ENCODE measurements at places on chromosomes 2 and 18. TPM values are rescaled to one million over a fixed set of nuclear protein-coding genes. Genes with fewer than 3 reads are reported as not detected.

- H3K36me3 ChIP-seq: no peaks in the 10 kb centered on the region
- H3K4me3 ChIP-seq: no peak overlapping the region
- no peaks in the 10 kb centered on the region for H3K27me3 ChIP-seq
Measured at GRCh38 chr18:8945514-8945913, 157.0 kb upstream of the NDUFV2 start.

DNA sequence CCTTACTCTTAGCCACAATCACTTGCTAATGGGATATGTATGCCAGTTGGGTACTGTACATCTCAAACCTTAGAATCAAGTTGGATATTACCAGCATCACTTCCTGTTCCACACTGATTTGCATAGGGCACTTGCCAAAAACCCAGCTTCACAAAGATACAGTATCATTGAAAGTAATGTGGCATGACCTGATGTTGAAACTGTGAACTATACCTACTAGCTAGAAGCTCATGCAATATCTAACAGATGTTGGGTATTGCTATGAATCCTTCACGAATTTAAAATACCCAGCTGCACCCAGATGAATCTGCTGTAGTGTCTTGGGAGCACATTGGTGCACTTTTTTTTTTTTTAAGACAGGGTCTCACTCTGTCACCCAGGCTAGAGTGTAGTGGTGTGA, 6.5 kb upstream of the STAMBP start:
- H3K4me3 ChIP-seq: no peak overlapping the region
- no peak for DNase-seq
- peaks cover 2% of the 10 kb centered on the region for H3K27me3 ChIP-seq
- no peak overlapping the region for H3K27ac ChIP-seq
- H3K4me1 ChIP-seq: no peaks in the 10 kb centered on the region
- no peaks in the 10 kb centered on the region for H3K36me3 ChIP-seq

GRCh38 chr2:95392730-95393455, 9.6 kb upstream of the FAHD2A start:
- no peaks in the 10 kb centered on the region for H3K36me3 ChIP-seq
- no peaks in the 10 kb centered on the region for H3K4me1 ChIP-seq
- no peak for DNase-seq
- no peak overlapping the region for H3K27ac ChIP-seq

BMP10 gene
- total RNA-seq: 0.31 TPM

CAPN14 gene
- 0.21 TPM for total RNA-seq

- H3K27me3 ChIP-seq: no peaks in the 10 kb centered on the region
- no peak overlapping the region for H3K4me3 ChIP-seq
- H3K36me3 ChIP-seq: no peaks in the 10 kb centered on the region
- DNase-seq: no peak
Measured at GRCh38 chr2:231617059-231617926, 24.6 kb downstream of the TEX44 start.

FAM161A gene
- 11.1 TPM for total RNA-seq

MEIS1 gene
- 158 TPM for total RNA-seq

DNA sequence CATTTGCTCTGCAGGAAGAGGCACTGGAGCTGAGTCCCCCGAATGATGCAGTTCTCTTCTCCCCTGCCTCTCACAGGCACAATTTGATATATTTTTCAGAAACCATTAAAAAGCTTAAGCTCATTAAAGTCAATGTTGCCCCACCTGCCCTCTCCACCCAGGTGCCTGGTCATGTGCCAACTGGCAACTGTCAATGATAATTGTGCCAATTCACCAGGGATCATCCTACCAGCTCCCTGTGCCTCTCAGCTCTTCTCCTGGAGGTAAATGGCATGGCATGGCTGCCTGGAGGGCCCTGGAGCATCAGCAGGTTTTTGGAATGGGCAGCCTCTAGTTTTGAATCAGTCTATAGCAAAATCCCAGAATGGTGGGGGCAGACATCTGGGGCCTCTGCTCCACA, 279.6 kb upstream of the ID2 start:
- no peaks in the 10 kb centered on the region for H3K36me3 ChIP-seq
- no peak overlapping the region for H3K27ac ChIP-seq
- H3K4me3 ChIP-seq: no peak overlapping the region
- no peaks in the 10 kb centered on the region for H3K27me3 ChIP-seq
- DNase-seq: no peak

DNA sequence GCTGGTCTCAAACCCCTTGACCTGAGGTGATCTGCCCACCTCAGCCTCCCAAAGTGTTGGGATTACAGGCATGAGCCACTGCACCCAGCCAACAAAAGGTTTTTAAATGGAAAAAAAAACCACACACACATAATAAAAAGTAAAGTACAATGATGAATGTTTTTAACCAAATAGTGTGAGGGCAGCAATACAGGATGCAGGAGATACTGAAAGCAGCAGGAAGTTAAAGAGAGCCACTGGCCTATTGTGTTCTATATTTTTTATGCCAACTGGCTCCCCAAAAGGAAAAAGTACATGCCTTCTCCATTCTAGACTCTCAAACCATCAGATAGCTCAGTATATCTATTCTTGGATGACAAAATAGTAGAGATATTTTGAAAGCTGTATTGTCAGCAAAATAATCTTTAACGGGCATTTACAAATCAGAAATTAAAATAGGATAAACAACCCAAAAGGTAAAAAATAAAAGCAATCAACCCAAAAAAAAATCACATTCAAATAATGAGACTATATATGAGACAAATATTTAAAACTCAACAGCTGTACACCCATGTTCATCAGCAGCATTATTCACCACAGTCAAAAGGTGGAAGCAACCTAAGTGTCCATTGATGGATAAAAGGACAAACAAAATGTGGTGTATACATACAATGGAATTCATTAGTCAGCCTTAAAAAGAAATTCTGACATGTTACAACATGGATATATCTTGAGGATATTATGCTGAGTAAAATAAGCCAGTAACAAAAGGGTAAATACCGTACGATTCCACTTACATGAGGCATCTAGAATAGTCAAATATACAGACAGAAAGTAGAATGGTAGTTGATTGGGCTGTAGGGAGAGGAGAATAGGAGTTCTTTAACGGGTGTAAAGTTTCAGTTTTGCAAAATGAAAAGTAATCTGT, 26.2 kb downstream of the GPATCH11 start:
- H3K27ac ChIP-seq: no peak overlapping the region
- H3K4me1 ChIP-seq: no peaks in the 10 kb centered on the region
- no peak for DNase-seq
- no peak overlapping the region for H3K4me3 ChIP-seq

IDH1 gene
- 160 TPM for total RNA-seq

DNA sequence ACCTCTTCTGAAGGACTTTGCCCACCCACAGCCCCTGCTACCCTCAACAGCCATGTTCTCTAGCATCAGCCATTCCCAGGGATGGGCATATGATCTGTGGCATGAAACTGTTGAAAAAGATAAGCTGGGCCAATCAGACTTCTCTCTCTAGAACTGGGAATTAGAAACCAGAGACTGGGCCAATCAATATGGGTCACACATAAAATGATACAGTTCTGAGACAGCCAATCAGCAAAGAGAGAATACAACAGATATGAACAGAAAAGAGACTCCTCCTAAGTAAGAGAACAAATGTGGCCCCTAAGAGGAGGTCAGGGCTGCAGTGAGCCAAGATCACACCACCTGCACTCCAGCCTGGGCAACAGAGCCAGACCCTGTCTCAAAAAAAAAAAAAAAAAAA, 2.1 kb downstream of the KIDINS220 start:
- no peak overlapping the region for H3K4me3 ChIP-seq
- no peak overlapping the region for H3K27ac ChIP-seq
- no peaks in the 10 kb centered on the region for H3K36me3 ChIP-seq
- H3K27me3 ChIP-seq: no peaks in the 10 kb centered on the region

GRCh38 chr18:75244351-75245313, 34.0 kb downstream of the TSHZ1 start:
- H3K36me3 ChIP-seq: no peaks in the 10 kb centered on the region
- no peak overlapping the region for H3K27ac ChIP-seq
- no peaks in the 10 kb centered on the region for H3K27me3 ChIP-seq
- DNase-seq: no peak
- peaks cover 40% of the 10 kb centered on the region for H3K4me1 ChIP-seq

- H3K27ac ChIP-seq: peak overlapping the region; percentile 2
- H3K27me3 ChIP-seq: no peaks in the 10 kb centered on the region
- peak; percentile 96 for DNase-seq
- H3K4me3 ChIP-seq: no peak overlapping the region
Measured at GRCh38 chr2:195559431-195559914, 97.6 kb upstream of the SLC39A10 start.

TMEM169 gene
- 0.63 TPM for total RNA-seq

ASB1 gene
- 34.9 TPM for total RNA-seq

DNA sequence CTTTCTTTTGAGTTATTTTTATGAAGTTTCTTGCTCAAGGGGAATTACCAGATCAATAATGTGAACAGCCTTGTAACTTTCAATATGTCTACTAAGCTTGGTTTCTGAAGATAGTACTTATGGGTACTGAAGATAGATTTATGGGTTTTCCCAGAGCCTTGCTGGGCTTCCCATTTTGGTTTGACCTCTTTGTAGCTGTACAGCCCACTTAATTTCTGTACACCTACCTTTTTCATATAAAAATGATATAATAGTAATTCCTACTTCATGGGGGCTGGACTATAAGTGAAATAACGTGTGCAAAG, 22.2 kb downstream of the IL1R2 start:
- H3K4me1 ChIP-seq: peaks cover 4% of the 10 kb centered on the region
- H3K4me3 ChIP-seq: no peak overlapping the region
- H3K27me3 ChIP-seq: no peaks in the 10 kb centered on the region
- no peaks in the 10 kb centered on the region for H3K36me3 ChIP-seq
- no peak for DNase-seq

- no peak overlapping the region for H3K4me3 ChIP-seq
- no peak overlapping the region for H3K27ac ChIP-seq
- no peaks in the 10 kb centered on the region for H3K4me1 ChIP-seq
- no peaks in the 10 kb centered on the region for H3K36me3 ChIP-seq
Measured at GRCh38 chr2:238459081-238459629, 32.4 kb downstream of the ASB1 start.

GFPT1 gene
- 72.6 TPM for total RNA-seq

DNA sequence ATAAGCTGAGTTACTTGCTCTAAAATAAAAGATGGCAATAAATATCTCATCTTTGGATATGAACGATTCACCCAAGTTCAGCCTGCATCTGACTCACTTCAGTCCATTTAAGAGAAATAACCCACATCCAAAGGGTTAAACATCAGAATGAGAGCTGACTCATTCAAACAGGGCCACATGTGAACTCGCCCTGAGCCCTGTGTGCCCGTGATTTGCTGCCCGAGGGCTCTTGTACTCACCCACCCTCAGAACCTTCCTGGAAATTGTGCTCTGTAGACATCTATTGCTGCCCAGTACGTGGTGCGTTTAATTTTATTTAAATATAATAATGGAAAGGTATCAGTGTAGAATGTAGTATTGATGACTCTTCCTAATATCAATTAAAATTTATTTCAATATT, 66.9 kb upstream of the RBM44 start:
- DNase-seq: no peak
- peak overlapping the region; percentile 22 for H3K27ac ChIP-seq
- H3K36me3 ChIP-seq: peaks cover 5% of the 10 kb centered on the region
- no peak overlapping the region for H3K4me3 ChIP-seq
- H3K27me3 ChIP-seq: no peaks in the 10 kb centered on the region

ATAD2B gene
- total RNA-seq: 29.5 TPM

DNA sequence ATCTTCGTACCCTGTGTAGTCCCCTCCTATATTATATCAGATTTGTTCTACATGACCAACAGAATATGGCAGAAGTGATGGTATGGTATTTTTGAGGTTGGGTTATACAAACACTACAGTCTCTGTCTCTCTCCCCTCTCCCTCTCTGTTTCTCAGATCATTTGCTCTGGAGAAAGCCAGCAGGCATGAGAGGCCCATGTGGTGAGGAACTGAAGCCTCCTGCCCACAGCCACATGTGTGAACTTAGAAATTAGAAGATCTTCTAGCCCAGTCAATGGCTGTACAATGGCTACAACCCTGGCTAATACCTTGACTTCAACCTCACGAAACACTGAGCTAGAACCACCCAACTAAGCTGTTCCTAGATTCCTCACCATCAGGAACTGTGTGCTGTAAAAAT, 250.6 kb downstream of the SMAD2 start:
- no peak overlapping the region for H3K27ac ChIP-seq
- H3K36me3 ChIP-seq: no peaks in the 10 kb centered on the region
- H3K4me1 ChIP-seq: no peaks in the 10 kb centered on the region
- no peak for DNase-seq
- H3K27me3 ChIP-seq: no peaks in the 10 kb centered on the region

DNA sequence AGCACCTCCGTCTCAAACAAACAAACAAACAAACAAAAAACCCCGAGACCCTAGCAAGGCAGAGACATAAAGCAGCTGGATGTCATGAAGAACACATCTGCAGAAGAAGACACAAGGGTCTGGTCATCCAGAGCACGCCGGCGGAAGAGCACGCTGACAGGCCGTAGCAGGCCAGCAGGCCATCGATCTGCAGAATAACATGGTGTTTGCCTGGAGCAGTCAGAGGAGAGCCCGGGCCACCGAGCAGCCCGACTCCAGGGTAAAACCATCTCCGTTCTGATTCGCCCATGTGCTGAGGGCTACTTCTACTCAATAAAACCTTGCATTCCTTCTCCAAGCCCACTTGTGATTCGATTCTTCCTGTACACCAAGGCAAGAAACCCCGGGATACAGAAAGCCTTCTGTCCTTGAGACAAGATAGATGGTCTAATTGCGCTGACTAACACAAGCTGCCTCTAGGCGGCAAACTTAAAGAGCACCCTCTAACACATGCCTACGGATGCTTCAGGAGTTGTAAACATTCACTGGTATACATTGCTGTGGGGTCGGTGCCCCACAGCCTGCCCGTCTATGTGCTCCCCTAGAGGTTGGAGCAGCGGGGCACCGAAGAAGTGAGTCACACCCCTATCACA, 549.8 kb upstream of the NRXN1 start:
- H3K36me3 ChIP-seq: no peaks in the 10 kb centered on the region
- no peak overlapping the region for H3K4me3 ChIP-seq
- no peak for DNase-seq
- no peaks in the 10 kb centered on the region for H3K4me1 ChIP-seq

SULT1C2 gene
- total RNA-seq: 20.5 TPM

SMC6 gene
- 34.8 TPM for total RNA-seq
